Pons (tissue), 1 donor: ENCODE measurements at places on chromosomes 7 and 10.

DNA sequence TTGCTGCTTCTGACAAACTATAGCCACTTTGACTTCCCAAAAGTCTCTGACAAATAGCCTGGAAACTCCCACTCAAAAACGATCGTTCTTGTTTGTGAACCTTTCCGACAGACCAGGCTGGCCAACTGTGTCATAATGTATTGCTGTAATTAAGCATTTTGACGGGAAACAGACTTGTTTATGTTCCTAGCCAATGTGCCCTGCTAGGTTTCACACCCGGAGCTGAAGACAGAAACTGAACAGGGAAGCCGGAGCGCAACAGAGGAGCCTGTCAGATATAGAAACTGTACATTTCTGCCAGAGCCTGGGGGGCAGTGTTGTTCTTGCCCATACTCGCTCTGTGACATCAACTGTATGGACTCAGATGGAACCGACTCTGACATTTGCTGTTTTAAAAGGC lies 55.3 kb upstream of the C7orf33 start:
- peak; percentile 22 for DNase-seq

- no peak for DNase-seq
Measured at GRCh38 chr10:87775766-87776165, 42.3 kb downstream of the ATAD1 start.

GRCh38 chr10:91610444-91610843 lies 22.4 kb downstream of the PPP1R3C start:
- no peak for DNase-seq

DNA sequence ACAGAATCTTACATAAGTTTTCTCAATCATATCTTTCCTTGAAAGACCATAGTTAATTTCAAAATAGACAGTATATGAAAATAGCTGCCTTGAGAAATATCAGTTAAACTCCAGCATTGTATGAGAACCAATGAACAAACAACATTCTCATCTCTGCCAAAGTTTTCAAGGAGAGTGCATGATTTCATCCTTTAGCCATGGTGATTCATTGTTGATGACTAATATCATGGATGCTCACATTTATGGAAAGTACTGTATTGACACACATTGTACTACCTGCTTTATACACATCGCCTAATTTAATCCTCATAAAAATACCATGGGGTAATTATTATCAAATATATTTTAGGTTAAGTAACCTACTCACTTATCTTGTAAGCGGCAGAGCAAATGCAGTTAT lies 250.3 kb downstream of the CNTNAP2 start:
- no peak for DNase-seq

GRCh38 chr10:1158066-1158465 lies 101.9 kb downstream of the WDR37 start:
- DNase-seq = no peak

DNA sequence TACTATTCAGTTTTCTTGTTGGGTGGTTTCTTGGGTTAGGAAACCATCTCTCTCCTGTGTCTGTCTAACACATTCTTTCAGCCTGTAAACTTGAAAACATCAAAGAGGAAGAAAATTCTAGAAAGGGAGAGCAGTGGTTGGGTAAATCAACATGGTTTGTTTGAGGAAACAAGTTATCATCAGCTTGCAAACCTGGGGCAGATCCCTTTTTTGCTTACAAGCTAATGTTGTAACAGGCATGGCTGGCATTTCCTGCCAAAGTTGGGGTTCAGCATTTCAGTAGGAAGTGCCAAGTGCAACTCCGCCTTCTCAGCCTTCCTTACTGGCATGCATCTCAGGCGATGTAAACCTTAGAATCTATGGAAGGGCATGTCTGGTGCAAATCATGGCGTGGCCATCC lies 112.6 kb downstream of the EEPD1 start:
- peak; percentile 62 for DNase-seq

GRCh38 chr7:84188786-84189405 lies 5.7 kb downstream of the SEMA3A start:
- DNase-seq = peak; percentile 75

DNA sequence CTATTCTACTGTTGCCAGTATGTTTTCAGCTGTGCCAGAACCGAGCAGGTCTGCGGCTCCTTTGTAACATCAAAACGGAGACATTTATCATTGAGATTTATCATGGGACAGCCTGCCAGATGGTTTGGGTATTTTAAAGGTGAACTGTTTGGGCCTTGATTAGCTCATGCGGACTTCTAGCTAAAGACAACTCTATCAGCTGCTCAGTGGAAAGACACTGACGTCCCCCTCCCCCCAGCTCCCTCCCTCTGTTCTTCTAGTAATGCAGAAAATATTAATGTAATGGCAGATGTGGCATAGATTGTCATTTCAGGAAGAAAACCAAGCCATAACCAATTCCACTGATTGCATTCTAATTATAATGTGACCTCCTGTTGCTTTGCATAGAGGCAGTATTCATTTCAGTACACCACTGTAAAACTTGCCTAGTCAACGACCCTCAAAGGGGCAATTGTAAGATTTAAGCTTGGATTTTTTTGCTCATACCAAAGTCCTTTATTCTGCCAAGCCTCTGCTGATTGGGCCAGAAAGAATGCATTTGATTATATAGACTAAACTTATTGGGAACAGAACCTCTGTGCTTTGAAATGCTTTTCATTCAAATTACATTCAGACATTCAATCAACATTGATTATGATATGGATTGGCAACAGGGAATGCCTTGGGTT lies 966.8 kb downstream of the LRMDA start:
- DNase-seq = peak; percentile 6

DNA sequence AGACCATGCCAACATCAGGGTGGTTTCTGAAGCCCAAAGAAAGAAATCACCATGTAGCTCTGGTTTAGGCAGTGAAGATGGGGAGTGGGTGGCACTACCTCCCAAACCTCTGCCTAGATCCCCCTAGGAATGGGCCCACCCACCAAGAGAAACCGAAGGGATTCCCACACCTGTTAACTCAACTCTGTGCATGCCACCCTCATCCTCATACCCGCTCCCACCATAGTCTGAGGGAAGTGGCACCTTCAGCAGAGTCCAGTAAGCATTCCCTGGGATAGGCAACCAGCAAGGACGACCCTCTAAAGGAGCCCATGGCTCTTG lies 1.7 kb upstream of the PLXNA4 start:
- no peak for DNase-seq

DNA sequence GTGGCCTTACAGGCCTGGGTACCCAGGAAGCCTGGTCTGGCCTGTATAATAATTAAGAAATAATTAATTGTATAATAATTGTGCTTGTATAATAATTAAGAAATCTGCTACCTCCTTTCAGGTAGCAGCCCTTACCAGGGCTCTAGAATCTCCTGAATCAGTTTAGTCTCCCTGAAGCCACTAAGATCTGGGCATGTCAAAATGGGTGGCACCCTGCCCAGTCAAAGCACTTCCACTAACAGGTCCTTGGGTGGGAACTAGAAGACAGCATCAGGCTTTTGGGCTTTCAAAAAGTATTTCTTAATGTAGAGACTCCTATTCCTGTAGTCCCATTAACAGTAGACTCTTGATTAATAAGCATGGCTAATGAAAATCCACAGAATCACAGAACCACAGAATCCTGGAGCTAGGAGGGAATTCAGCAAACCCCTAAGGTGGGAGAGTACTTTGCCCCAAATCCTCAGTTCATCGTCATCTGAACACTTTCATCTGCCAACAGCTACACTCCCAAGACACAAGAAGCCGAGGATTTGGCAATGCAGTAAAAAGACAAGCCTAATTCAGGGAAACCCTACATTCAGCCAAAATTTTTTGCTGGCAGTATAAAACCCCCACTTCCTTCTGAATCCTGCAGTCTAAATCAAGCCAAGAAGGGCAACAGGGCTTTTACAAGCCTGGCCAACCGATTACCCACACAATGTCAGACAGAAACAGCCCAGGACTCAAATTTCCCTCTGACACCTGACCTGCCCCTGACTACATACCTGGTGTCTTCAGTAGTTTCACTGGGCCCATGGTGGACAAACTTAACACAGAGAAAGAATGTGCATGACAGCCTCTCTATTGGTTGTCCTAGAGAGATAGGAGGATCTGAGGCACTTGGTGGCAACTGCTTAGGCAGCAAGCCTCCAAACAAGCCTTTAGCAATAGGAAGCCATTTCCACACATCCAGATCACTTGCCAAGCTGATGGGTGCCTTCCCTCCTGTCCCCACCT lies 5.9 kb upstream of the IL6 start:
- DNase-seq = no peak

GRCh38 chr7:26843705-26844104 lies 20.7 kb downstream of the SKAP2 start:
- DNase-seq = no peak

DNA sequence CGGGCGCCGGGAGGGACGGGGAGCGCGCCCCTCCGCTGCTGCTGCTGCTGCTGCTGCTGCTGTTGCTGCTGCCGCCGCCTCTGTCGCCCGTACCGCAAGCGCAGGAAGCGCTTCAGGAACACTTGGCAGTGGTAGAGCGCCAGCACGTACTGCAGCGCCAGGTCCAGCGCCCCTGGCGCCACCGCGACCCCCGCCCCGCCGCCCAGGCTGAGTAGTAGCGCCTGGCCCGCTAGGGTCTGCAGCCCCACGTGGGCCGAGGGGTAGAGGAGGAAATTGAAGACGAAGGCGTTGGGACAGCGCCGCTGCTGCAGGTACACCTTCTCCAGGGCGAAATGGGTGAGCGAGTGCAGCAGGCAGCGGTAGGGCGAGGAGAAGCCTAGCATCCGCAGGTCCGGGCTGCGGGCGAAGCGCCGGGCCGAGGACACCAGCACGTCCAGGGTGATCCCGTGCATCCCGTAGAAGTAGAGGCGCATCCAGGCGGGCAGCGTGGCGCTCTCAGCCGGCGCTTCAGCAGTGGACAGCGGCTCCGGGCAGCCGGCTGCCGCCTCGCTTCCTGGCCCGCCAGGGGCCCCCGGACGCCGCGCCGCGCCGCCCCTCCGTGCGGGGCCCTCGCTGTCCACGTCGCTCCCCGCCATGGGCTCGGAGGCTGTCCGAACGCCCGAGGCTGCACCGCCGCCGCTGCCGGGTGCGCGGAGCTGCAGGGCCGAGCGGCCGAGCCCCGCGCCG lies at the start of gene TMEM229A:
Gene TMEM229A, minus strand, starts transcription at position 699 of the 726 bp plus-strand sequence. Its CDS starts 64 bp downstream, at position 635.
- peak; percentile 37 for DNase-seq

DNA sequence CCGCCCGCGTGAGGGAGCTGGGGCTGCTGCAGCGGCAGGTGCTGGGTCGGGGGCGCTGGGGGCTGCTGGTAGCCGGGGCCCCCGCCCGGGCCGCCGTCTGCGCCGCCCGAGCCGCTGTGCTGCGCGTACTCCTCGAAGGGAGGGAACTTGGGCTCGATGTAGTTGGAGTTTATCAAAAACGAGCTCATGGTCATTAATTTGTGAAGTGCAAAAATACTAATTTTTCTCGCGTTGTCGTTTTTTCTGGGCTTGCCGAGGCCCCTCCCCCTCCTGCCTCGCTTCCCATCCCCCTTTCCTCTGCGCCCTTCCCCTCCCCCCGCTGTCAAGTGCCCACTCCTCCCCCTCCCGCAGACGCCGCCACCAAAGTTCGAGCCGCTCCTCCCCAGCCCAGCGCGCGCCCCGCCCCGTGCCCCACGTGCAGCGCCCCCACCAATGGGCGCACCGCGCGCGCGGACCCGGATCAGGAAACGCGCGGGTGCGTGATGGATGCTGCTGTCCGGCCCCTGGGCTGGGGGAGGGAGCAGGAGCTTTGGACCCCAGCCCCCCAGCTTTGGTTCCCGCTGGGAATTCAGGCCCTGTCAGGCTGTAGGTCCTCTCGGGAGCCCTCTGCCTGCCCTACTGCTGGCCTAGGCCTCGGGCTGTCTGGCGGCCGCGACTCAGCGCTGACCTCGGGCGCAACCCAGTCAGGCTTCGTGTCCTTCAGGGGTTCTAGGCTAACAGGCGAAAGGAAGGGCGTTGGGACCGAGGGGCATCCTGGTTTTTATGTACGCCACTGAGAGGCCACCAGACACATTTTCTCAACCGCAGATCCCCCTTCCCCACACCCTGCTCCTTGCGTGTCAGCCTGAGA lies at the start of gene HOXA4:
Gene HOXA4, minus strand, starts transcription at position 218 of the 850 bp plus-strand sequence. Its CDS starts 24 bp downstream, at position 194.
- peak; percentile 48 for DNase-seq

GRCh38 chr10:70122742-70123141 lies 9.9 kb downstream of the AIFM2 start:
- no peak for DNase-seq

GRCh38 chr10:97974526-97975525 lies 55.6 kb downstream of the CRTAC1 start:
- DNase-seq = peak; percentile 30

DNA sequence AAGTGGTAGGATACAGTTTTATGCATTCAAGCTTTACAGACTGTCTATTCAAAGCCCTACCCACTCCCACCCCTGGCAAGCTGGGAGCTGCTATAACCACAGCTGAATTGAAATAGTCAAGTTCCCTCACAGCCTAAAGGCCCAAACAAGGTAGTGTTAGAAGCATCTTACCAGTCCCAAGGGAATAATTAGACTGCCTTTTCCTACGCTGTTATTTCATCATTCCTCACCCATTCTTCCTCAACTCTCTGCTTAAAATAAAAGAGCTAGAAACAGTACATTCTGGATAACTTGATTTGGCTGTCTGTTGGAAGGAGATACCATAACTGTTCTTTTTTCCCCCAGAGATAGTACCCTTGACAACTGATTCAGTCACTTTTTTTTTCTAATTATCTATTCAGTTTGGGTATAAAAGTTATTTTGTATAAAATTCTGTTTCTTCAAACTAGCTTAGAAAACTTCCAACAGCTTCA lies 54.0 kb downstream of the RAPGEF5 start:
- no peak for DNase-seq

GRCh38 chr10:50508315-50509051 lies 115.3 kb downstream of the SGMS1 start:
- DNase-seq = no peak

DNA sequence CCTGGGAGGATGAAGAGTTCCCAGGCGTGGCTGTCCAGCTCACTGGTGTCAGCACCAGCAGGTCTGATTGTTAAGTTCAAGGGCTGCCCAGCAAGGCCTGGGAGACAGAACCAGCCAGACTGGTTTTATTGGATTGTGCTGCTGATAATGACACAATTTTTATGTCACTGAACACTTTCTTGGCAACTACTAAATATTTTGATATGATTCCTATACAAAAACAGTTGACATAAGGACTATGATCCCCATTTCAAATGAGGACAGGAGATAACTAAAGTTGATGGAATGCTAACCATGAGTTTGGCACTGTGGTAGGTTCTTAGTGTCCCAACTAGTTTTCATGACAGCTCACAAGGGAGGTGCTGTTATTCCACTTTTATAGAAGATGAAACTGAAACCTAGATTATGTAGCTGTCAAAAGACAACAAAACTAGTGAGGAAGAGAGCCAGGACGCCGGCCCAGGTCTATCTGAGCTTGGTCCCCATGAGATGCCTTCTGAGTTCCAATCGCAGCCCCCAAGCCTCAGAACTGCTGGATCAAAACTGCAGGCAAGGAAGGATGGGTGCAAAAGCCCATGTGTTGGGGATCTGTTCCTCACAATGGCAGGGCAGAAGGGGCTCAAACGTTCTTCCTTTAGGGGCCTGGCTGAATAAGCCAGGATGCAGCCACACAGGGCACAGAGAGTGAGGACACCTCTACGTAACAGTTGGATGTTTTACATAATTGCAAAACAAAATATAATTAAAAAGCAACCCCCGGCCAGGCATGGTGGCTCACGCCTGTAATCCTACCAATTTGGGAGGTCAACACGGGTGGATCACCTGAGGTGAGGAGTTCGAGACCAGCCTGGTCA lies 52.8 kb downstream of the COBL start:
- no peak for DNase-seq
